Tibial artery (tissue), 4 donors: ENCODE measurements at places on chromosomes 13 and 19.

- peaks cover 10% of the 10 kb centered on the region for H3K36me3 ChIP-seq
- H3K4me3 ChIP-seq = no peak overlapping the region
- H3K27me3 ChIP-seq = no peaks in the 10 kb centered on the region
- peak overlapping the region; percentile 59 for H3K27ac ChIP-seq
- no peaks in the 10 kb centered on the region for H3K4me1 ChIP-seq
These were observed 155.7 kb downstream of the TNFRSF19 start for GRCh38 chr13:23725922-23726321.

- no peaks in the 10 kb centered on the region for H3K36me3 ChIP-seq
- no peaks in the 10 kb centered on the region for H3K27me3 ChIP-seq
- H3K4me1 ChIP-seq = no peaks in the 10 kb centered on the region
- DNase-seq = peak; percentile 67
- no peak overlapping the region for H3K4me3 ChIP-seq
- no peak overlapping the region for H3K27ac ChIP-seq
These were observed 4.9 kb upstream of the NWD1 start for GRCh38 chr19:16714702-16715287.

DNA sequence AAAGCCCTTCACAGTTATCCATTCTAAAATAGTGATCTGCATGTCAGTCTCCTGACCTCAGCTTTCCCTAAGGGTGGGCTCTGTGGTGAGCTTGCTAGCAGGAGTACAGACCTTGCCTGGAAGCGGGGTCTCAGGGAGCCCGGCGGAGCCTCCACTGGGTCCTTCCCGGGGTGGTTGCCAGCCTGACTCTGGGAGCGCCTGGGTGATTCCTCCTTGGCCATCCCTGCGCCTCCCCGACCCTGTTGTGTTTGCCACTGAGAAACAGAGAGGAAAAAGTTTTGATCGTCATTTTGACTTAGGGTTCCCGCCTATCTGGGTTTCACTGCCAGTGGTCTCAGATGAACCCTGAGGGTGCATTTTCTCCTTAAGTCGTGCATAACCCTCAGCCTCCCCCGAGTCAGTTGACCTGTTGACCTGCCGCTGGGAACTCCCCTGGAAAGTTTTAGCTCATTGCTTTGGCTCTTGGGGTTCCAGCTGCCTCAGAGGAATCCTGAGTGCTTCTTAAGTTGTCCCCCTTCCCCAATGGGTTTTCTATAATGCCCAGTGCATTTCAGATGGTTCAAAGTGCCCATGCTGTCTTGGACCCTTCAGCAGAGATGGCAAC lies 117.8 kb downstream of the RAB20 start:
- peaks cover 54% of the 10 kb centered on the region for H3K36me3 ChIP-seq
- no peak overlapping the region for H3K4me3 ChIP-seq
- H3K27ac ChIP-seq = peak overlapping the region; percentile 72
- DNase-seq = no peak
- H3K4me1 ChIP-seq = peaks cover 45% of the 10 kb centered on the region

DNA sequence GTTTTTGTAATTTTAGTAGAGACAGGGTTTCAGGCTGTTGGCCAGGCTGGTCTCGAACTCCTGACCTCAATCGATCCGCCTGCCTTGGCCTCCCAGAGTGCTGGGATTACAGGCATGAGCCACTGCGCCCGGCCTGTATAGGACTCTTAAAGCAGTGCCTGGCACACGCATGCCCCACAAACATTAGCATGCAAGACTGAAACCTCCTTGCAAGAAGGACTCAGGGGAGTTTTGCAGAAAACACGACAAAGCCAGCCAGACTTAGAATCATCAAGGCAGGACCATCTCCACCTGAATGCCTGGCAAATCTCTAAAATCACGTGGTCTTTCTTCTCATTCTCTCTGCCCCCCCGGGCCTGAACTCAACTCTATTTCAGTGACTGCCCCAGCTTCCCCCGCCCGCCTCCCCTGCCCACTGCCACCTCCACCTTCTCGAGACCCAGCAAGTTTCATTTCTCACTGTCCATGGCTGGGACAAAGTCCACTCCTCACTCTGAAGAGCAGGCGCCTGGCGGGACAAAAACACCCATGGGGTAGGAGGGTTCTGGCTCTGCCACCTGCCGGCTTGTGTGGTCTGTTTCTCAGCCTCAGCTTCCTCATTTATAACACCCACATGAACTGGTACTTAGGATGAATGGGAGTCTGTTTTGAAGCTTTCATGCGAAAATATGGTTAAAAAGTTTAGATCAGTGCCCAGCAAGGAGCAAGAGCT lies 2.4 kb downstream of the TICAM1 start:
- H3K36me3 ChIP-seq = peaks cover 8% of the 10 kb centered on the region
- H3K27ac ChIP-seq = peak overlapping the region; percentile 6

GRCh38 chr13:103238441-103238840 lies 172.2 kb upstream of the SLC10A2 start:
- no peaks in the 10 kb centered on the region for H3K27me3 ChIP-seq
- no peak overlapping the region for H3K4me3 ChIP-seq
- H3K27ac ChIP-seq = no peak overlapping the region
- DNase-seq = no peak
- H3K36me3 ChIP-seq = no peaks in the 10 kb centered on the region

DNA sequence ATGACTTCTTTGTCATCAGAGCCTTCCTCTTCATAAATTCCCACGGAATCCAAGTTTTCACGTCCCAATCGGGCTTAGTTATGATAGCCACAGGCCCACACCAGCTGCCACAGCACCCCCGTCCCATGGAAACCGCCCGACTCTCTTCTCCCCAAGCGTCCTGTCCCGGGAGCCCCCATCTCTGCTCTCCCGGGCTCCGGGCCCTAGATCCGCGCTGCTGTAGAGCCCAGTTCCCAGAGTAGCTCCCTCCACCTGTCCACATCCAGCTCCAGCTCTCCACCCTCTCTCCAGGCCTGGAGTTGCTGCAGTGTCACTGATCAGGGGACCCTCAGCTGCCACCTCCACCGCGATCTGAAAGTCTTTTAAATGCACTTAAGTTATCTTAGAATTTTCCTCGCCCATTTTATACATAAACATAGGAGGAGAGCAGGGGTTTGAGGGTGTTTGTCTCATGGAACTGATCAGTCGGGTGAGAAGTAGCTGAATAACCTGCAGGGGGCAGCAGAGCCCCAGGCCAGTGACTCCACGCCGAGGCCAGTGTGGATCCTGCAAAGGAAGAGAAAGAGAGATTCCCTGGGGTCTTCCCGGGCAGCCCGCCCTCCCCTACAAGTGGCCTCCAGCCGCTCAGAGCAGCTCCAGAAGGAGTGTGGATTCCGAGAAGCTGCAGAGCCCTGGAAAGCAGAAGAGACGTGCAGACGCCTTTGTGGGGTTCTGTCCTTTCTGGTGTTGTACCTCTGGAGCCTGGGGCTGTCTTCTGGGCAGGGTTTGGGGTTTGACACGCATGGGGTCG lies 1.1 kb upstream of the ZNF763 start:
- no peaks in the 10 kb centered on the region for H3K36me3 ChIP-seq
- peak; percentile 82 for DNase-seq
- no peaks in the 10 kb centered on the region for H3K27me3 ChIP-seq
- H3K4me3 ChIP-seq = peak overlapping the region; percentile 59
- peak overlapping the region; percentile 96 for H3K27ac ChIP-seq

DNA sequence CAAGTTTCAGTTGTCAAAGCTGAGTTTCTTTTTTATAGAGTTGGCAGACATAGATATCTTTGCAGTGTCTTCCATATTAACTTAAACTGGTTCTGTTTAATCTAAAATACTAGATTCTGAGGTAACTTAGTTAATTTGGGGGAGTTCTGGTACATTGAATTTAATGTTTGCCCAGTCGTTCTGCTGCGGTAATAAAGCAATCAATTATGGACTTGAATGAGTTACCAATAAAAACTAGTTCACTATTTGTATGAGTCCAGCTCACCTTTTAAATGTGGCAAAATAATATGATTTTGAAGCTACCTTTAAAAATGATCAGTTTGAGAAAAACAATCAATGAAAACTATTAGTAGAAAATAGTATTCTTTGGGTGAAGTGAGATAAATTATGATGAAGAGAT lies 90.2 kb downstream of the LMO7 start:
- H3K36me3 ChIP-seq = no peaks in the 10 kb centered on the region
- no peak overlapping the region for H3K4me3 ChIP-seq
- no peaks in the 10 kb centered on the region for H3K27me3 ChIP-seq

DNA sequence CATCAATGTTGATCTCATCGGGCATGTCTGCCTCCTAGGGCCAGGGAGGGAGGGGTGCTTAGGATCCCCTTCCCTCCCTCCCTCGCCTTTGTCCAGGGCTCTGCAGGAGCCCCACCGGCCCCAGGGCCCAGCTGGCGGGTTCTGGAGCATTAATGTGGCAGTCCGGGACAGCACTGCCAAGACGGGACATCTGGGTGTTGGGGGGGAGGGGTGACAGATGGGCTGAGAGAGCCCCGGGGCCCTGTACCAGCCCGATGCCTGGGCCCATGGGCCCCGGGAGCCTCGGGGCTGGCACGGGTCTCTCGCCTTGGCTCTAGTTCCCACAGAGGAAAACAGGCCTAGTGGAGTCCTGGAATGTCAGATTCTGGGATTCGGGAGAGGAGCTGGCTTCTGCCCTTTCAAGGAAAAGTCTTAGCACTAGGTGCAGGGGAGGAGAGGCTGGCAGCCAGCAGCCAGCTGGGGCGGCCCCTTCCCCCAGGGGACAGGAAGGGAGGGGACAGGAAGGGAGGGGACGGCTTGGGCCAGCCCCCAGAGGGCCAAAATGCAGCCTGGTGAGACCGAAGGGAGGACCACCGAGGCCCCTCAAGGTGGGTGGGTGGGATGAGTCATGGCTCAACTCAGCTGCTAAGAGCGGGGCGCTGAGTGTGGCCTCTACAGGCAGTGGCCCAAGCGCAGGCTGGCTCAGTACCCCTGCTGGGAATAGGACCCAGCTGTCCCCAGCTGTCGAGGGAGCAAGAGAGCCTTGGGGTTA lies 3.1 kb downstream of the PPP1R14A start:
- peaks cover 29% of the 10 kb centered on the region for H3K36me3 ChIP-seq
- H3K27me3 ChIP-seq = no peaks in the 10 kb centered on the region
- H3K27ac ChIP-seq = peak overlapping the region; percentile 96
- peak overlapping the region; percentile 79 for H3K4me3 ChIP-seq

DNA sequence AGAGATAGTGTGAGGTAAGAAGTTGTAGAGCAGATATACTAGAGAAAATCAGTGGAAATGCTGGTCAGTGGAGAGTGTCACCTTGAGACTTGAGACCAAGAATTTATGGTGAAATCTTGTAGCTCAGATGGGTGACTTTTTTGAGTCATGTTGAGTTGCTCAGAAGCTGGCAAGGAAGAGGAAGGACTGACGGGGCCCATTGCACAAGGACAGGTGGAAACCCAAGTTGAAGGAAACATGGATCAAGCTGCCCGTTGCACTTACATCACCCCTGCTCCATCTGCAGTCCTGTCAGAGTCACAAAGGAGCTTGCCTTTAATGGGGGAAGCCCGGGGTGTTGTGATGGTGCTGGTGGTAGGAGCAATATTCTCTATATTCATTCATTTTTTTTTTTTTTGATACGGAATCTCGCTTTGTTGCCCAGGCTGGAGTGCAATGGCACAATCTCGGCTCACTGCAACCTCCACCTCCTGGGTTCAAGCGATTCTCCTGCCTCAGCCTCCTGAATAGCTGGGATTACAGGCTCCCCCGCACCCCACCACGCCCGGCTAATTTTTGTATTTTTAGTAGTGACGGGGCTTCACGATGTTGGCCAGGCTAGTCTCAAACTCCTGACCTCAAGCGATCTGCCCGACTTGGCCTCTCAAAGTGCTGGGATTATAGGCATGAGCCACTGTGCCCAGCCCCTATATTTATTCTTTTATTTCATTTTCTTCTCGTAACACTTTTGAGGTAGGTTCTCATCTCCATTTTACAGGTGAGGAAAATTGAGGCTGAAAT lies 27.4 kb downstream of the UBAC2 start:
- H3K27me3 ChIP-seq = no peaks in the 10 kb centered on the region
- no peak for DNase-seq
- no peak overlapping the region for H3K4me3 ChIP-seq

DNA sequence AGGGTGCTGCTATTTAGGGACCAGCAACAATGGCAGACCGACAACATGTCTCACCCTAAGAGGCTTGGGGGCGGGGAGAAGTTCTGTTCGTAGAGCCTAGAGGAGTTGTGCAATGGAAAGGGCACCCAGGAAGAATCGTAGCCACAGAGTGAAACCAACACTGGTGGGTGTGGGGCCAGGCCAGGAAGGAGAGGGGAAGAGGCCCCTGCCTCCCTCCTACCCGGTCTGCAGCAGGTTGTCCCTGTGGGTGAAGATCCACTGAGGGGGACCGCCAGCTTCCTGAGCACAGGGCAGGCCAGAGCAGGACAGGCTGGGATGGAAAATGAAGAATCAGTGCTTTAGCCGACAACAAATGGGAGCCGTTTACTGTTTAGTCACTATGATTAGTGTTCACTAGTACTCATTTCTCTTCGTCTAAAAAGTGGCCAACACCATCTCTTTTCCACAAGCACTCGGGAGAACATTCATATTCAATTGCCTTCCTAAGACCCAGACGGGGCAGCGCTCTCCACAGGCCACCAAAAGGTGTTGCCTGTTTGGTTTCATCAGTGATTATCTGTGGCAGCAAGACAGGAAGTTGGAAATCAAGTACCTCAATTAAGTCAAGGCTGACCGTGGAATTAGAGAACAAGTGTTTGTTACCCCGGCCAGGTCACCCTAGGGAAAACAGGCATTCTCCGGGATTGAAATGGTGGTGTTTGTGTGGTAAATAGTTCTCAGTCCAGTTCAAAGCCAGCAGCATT lies 1.1 kb upstream of the ATP11A start:
- DNase-seq = peak; percentile 62
- H3K36me3 ChIP-seq = no peaks in the 10 kb centered on the region
- H3K27ac ChIP-seq = peak overlapping the region; percentile 85
- peak overlapping the region; percentile 84 for H3K4me3 ChIP-seq

GRCh38 chr19:29587518-29587986 lies 18.5 kb upstream of the POP4 start:
- no peak for DNase-seq
- H3K4me3 ChIP-seq = no peak overlapping the region
- no peaks in the 10 kb centered on the region for H3K4me1 ChIP-seq

GRCh38 chr13:24178847-24179485 lies 18.4 kb downstream of the SPATA13 start:
- DNase-seq = no peak
- H3K4me3 ChIP-seq = no peak overlapping the region
- no peaks in the 10 kb centered on the region for H3K27me3 ChIP-seq
- H3K36me3 ChIP-seq = no peaks in the 10 kb centered on the region

GRCh38 chr19:48735031-48735615 lies 5.3 kb downstream of the RASIP1 start:
- peaks cover 20% of the 10 kb centered on the region for H3K27me3 ChIP-seq
- no peak for DNase-seq
- no peak overlapping the region for H3K4me3 ChIP-seq
- peaks cover 11% of the 10 kb centered on the region for H3K4me1 ChIP-seq
- H3K36me3 ChIP-seq = no peaks in the 10 kb centered on the region
- H3K27ac ChIP-seq = no peak overlapping the region

- no peaks in the 10 kb centered on the region for H3K4me1 ChIP-seq
- H3K27ac ChIP-seq = no peak overlapping the region
- no peak overlapping the region for H3K4me3 ChIP-seq
- no peaks in the 10 kb centered on the region for H3K27me3 ChIP-seq
These were observed 407.8 kb downstream of the LIG4 start for GRCh38 chr13:107807306-107808073.

- DNase-seq = no peak
- no peaks in the 10 kb centered on the region for H3K4me1 ChIP-seq
- H3K4me3 ChIP-seq = no peak overlapping the region
- H3K36me3 ChIP-seq = no peaks in the 10 kb centered on the region
- no peak overlapping the region for H3K27ac ChIP-seq
- no peaks in the 10 kb centered on the region for H3K27me3 ChIP-seq
These were observed 24.2 kb downstream of the SERP2 start for GRCh38 chr13:44397766-44398223.
